Adrenal gland (tissue), 19 donors: ENCODE measurements at places on chromosomes 2 and 18. TPM values are rescaled to one million over a fixed set of nuclear protein-coding genes. Genes with fewer than 3 reads are reported as not detected.

DNA sequence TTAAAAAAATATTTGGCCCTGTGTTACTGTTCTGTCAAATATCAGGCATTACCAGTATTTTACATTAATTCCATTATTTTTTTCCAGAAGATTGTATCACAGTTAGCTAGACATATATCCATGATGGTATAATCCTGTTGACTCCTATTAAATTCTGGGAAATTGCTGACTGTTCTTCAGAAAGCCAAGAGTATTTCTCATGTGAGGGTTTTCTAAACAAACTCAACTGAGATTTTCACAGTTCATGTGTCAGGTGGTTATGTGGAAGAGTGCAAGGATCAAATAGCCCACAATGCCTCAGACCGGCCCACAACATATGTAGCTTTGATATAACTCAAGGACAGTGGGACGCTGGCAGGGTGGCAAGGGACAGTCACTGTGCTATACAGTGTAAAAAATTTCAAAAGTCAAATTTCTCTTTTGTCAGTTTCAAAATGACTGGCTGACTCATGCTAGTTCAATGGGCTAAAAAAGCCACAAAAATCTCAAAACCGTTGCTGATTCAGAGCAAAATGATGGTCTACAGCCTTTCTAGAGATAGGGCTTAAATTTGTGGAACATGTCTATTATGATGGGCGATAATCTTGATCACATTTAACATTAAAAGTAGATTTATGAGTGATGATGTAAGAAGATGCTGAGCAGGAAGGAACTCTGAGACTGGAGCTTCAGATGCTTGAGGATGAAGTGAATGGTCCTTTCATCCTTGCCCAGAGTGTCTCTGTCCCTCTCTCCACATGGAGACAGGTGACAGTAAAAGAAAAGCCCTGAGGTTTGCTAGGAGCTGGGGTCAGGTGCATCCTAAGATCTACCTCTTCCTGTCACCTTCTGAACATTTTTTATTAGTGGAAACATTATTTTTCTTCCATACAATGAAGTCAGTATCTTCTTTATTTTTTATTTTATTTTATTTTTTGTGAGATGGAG, 175.8 kb upstream of the PIEZO2 start:
- no peak for DNase-seq

- DNase-seq, result no peak
Measured at GRCh38 chr2:139969323-139969722, 1189.1 kb upstream of the NXPH2 start.

Gene RAX
- not detected for total RNA-seq

Gene TCF23
- 0.08 TPM for total RNA-seq

DNA sequence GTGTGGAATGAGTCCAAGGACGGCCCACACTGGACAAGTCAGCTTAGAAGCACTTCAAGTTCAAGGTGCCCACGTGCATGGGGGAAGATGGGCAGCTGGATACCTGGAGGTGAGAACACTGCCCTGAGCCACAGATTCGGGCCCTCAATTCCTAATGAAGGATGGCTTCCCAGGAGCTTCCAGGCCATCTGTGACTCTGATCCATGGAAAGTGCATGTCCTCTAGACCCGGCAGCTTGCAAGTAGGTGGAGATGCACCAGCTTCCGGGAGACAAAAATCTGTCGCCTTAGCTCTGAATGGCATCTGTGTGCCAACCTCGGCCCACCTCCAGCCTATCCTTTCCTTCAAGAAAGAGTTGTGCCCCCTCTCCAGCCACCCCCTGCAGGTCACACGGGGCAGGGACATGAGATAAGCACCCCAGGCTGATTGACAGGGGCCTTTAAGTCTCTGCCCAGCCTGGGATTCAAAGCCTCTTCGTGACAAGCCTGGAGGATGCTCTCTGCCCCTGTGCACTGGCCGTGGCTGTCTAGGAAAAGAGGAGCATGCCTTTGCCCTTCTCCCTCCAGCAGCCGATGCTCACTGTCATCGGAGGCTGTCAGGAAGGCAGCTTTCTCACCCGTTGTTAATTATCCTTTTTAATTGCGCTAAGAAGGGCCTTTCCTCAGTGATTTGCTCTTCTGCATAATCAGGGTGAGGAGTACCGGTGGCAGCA, 65.5 kb downstream of the BIN1 start:
- DNase-seq, result no peak

Gene TMEM17
- total RNA-seq, result 6.5 TPM

GRCh38 chr2:146979746-146980145, 865.1 kb upstream of the ACVR2A start:
- DNase-seq, result no peak

Gene FAM161A
- 1.6 TPM for total RNA-seq
